ENCODE measurements at places on chromosomes 5 and 9. TPM values are rescaled to one million over a fixed set of nuclear protein-coding genes. Genes with fewer than 3 reads are reported as not detected.

SPINK4 gene
- not detected for total RNA-seq

GABRG2 gene
- total RNA-seq: not detected

GRCh38 chr9:621201-621855, 220.2 kb upstream of the DMRT1 start:
- no peak overlapping the region for H3K27ac ChIP-seq
- peaks cover 5% of the 10 kb centered on the region for H3K27me3 ChIP-seq
- peaks cover 2% of the 10 kb centered on the region for H3K4me1 ChIP-seq
- no peak for DNase-seq
- no peaks in the 10 kb centered on the region for H3K36me3 ChIP-seq

GRCh38 chr5:12277504-12278192, 373.4 kb upstream of the CTNND2 start:
- H3K4me1 ChIP-seq: no peaks in the 10 kb centered on the region
- H3K4me3 ChIP-seq: no peak overlapping the region
- no peaks in the 10 kb centered on the region for H3K36me3 ChIP-seq

DNA sequence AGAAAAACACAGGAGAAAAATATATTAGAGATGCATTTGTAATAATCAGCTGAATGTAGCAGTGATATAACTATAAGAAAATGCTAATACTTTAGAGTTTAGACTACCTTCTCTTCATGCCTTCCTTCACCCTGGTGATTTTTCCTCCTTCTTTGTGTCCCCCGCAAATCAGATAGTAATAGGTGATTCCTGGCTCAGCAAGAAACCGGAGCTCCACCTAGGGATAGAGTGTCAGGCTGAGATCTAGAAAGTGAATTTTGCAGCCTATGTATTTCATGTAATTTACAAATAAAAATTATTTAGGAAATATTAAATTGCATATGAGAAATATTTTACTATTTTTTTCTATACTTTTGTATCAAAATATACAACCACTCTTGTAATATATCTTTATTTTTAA, 109.8 kb upstream of the ST8SIA4 start:
- H3K4me1 ChIP-seq: no peaks in the 10 kb centered on the region
- no peak overlapping the region for H3K27ac ChIP-seq
- DNase-seq: no peak
- H3K27me3 ChIP-seq: peaks cover 21% of the 10 kb centered on the region

GRCh38 chr9:38417003-38417945, 7.0 kb downstream of the IGFBPL1 start:
- no peak overlapping the region for H3K27ac ChIP-seq
- H3K27me3 ChIP-seq: peaks cover 11% of the 10 kb centered on the region
- peak; percentile 28 for DNase-seq
- H3K36me3 ChIP-seq: no peaks in the 10 kb centered on the region
- no peak overlapping the region for H3K4me3 ChIP-seq

DNA sequence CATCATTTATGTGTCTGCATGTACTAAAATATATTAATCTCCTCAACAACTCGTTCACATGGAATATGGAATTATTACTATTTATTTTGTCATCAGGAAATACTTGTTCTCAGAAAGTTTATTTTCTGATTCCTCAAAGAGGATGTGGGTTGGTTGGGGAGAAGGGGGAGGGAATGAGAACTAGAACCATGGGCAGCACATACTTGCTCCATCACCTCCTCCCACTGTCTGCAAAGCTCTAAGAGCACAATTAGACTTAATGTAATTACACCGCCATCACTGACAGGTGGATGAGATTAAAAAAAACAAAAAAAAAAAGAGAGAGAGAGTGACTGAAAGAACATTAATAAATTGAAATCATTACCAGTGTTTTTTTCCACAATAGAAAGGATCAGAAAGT, 98.2 kb downstream of the OXCT1 start:
- no peak for DNase-seq
- H3K4me1 ChIP-seq: peaks cover 28% of the 10 kb centered on the region
- peaks cover 52% of the 10 kb centered on the region for H3K36me3 ChIP-seq
- H3K27me3 ChIP-seq: no peaks in the 10 kb centered on the region
- H3K4me3 ChIP-seq: no peak overlapping the region

GRCh38 chr5:112535356-112535755, 116.3 kb upstream of the EPB41L4A start:
- H3K27ac ChIP-seq: no peak overlapping the region
- no peaks in the 10 kb centered on the region for H3K4me1 ChIP-seq
- peaks cover 13% of the 10 kb centered on the region for H3K27me3 ChIP-seq
- no peak for DNase-seq

DNA sequence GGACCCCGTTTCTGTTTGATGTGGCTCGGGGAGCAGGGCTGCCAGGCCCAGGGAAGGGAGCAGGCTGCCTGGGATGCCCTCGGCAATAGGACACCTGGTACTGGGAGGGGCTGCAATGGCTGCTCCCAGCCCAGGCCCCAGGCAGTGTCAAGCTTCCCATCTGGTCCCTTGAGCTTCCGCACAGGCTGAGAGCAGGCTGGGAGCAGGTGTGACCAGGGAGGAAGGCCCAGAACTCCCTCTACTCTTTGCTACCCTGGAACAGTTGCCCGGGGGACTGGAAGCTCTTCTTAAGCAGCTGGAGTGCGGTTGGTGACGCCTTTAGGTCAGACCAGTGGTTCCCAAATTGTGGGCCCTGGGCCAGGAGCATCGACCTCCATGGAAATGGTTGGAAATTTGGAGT, 186.9 kb downstream of the GADD45G start:
- H3K27ac ChIP-seq: no peak overlapping the region
- H3K27me3 ChIP-seq: peaks cover 14% of the 10 kb centered on the region
- no peaks in the 10 kb centered on the region for H3K4me1 ChIP-seq
- no peaks in the 10 kb centered on the region for H3K36me3 ChIP-seq

GRCh38 chr9:84697509-84698114, 28.1 kb downstream of the NTRK2 start:
- no peak for DNase-seq
- H3K36me3 ChIP-seq: no peaks in the 10 kb centered on the region
- no peak overlapping the region for H3K27ac ChIP-seq
- H3K27me3 ChIP-seq: peaks cover 3% of the 10 kb centered on the region

GRCh38 chr5:60700416-60700757, 421 bp upstream of the DEPDC1B start:
- peaks cover 6% of the 10 kb centered on the region for H3K36me3 ChIP-seq
- H3K27me3 ChIP-seq: peaks cover 27% of the 10 kb centered on the region
- peak overlapping the region; percentile 91 for H3K27ac ChIP-seq
- no peak for DNase-seq

GRCh38 chr9:33329979-33330378, 39.7 kb downstream of the NFX1 start:
- DNase-seq: no peak
- peaks cover 1% of the 10 kb centered on the region for H3K4me1 ChIP-seq
- H3K4me3 ChIP-seq: no peak overlapping the region
- no peak overlapping the region for H3K27ac ChIP-seq
